ENCODE measurements at places on chromosomes 1 and 21.
A peak's percentile ranks its signal among the peaks of the same experiment; 100 is the strongest.

GRCh38 chr1:87812871-87813577 lies 484.3 kb downstream of the LMO4 start:
- no peak for DNase-seq

GRCh38 chr1:8061210-8061609 lies 35.1 kb upstream of the ERRFI1 start:
- DNase-seq: peak; percentile 95

- DNase-seq: no peak
Measured at GRCh38 chr1:186502087-186502486, 41.2 kb upstream of the PDC start.

DNA sequence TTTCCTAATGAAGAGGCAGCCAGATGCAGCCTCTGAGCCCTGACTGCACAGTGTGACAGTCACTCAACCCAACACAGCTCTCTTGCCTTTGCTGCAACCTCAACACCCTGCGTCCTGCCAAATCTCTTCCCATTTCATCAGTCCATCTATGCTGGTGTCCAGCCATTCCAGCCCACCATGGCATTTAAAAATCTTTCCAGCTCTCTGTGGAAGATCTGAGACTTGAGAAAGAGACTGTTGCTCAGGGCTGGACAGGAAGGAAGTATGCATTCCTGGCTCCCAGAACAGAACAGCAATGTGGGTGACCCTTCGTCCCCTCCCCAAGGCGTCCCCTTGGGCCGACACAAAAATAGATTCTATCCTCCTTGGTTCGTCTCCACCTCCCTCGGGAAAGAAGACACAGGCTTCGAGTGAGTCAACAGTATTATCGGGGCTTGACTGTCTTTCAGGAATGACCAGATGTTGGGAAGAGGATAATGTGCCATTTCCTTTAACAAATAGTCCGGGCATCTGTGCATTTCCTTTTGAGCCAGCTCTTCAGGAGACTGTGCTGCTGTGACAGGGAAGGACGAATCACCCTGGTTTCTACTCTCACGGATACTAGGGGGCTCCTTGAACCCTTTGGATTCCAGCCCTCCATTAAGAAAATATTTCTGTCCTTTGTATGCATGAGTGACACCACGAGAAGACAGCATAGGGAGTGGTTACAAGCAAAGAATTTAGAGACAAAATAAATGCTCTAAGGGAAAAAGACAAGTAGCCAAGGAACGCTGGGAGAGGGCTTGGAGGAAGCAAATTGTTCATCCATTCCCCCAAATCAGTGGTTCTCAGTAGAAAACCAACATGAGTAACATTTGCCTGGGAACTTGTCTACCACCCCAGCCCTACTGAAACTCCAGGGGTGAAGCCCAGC lies 111.4 kb upstream of the CDC42BPA start:
- no peak for DNase-seq

DNA sequence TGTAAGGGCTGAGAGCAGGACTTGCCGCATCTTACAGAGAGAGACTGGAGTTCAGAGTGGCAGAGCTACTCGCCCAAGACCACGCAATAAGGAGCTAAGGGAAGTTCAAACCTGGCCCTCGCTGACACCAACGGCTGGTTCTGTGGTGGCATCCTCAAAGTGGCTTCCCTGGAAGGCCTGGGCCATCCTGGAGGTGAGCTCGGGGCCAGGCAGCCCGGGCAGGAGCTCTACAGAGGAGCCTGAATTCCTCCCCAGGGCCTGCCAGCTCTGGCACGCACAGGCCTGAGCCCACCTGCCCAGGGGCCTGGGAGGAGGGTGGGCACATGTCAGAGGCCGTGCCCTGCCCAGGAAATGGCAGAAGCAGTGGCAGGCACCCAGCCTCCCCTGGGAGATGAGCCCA lies 68.6 kb downstream of the MEGF6 start:
- no peak for DNase-seq

GRCh38 chr1:35592991-35593769 lies 20.1 kb downstream of the TFAP2E start:
- no peak for DNase-seq

DNA sequence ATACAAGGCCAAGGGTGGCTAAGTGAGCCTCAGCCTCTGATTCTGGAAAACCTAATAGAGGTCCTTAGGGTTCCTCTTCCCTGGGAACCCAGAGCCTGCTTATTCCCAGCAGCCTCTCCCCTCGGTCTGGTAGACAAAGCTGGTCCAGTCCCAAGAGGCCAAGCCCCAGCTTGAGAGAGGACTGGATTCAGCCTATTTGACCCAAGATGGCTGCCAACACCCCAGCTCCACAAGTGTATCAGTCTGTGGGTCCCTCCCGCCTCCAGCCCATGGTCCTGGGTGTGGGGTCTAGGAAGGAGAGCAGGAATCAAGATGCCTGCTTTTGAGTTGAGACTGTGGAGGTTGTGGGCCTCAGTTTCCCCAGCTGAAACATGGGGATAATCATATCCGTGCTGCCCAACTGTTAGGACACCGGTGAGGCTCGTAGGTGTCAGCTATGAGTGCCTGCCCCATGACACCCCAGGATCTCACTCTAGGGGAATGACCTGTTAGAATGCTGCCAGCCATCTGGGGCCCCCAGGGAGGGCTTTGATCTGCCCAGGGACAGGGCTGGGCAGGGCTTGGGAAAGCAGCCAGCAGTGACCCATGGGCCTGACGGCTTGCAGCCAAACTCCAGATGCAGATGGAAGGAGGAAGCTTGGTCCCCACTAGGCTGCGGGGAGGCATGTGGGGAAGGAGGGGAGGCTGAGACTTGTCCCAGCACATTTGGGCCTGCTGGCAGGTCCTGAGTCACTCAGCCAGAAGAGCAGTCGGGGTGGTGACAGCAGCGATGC lies 45.4 kb downstream of the NUAK2 start:
- no peak for DNase-seq

DNA sequence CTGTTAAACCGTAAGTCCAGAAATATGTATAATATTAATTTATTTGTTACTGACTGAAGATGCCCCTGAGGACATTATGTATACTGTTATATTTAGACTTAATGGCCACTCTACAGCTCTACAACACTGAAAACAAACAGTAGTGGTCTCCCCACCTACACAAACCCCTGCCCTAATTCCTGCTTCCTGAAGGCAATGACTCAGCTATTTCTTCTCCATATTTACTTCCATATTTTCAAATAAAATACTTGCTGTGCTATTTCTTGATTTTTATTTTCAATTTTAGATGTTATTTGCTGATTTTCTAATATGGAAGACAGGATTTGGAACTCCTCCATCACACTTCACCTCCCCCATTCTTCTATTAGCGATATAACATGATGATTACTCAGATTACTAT lies 97.6 kb downstream of the PCNX2 start:
- no peak for DNase-seq

DNA sequence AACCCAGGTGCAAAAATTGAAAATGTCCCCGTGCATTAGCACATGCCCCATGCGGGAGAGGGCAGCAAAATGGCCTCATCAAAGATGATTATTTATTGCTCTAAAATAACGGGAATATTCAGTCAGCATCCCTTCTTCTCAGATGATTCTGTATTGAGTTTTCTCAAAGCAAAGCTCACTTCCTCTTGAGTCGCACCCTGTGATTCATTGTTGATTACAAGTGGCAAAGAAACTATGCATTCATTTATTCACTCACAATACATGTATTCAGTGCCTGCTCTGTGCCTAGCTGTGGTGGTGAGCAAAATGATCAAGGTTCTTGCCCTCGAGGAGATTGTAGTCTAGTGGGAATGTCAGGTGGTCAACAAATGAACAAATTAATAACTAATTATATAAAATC lies 226.0 kb upstream of the KAZN start:
- peak; percentile 32 for DNase-seq

DNA sequence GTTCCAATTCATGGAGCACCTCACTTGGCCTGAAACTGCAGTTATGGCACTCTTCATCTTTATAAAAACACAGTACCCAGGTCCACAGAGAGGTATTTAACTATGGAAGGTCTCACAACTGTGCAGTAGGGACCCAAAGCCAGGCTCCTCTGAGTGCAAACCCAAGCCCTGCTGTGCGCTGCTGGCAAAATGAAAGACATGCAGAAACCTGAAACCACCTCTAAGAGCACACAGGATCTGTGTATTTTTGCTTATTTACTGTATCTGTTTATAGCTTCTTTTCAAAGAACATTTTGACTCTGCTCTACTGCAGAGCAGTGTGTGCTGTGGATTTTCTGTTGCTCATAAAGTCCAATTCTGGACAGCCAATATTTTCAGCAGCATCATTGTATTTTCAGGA lies 166.6 kb downstream of the DSCAM start:
- no peak for DNase-seq

- no peak for DNase-seq
Measured at GRCh38 chr1:154951901-154952657, 3.8 kb downstream of the PBXIP1 start.

- no peak for DNase-seq
Measured at GRCh38 chr21:25859235-25859929, 124.6 kb downstream of the GABPA start.

Data from stromal cell of bone marrow (primary cell).